Suprapubic skin (tissue), 4 donors: ENCODE measurements at places on chromosomes 3 and 15.

GRCh38 chr3:102224171-102224570, 210.6 kb upstream of the ZPLD1 start:
- DNase-seq = no peak

GRCh38 chr3:12918231-12918630, 76.9 kb upstream of the RPL32 start:
- DNase-seq = no peak

- no peak for DNase-seq
Measured at GRCh38 chr3:4824926-4825325, 154.3 kb upstream of the BHLHE40 start.

DNA sequence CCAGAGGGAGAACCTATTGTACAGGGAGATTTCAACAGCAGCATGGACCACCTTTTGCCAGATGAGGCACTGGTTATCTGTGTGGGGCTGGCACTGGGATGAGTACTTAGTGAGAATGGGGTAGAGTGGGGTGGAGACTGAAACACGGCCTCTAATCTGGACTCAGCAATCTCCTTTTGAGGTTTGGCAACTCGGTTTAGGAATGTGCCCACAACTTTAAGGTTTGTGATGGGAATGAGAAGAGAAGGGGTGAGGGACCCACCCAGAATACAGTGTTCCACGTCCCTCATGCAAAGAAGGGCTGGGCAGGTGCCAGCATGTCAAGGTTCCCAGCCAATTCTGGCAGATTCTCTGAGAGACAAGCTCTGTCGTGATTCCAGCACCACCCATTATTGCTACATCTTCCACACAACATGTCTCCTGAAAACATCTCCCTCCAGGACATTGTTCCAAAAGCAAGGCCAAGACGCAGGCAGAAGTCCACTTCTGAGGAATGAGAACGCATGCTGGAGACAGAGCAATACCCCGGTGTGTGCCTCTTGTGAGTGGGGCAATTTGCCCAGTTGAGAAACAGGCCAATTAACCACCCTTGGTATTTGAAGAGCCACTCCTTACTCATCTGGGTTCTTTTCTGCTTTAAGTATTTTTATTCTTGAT, 37.5 kb upstream of the CCR4 start:
- DNase-seq = peak; percentile 84

DNA sequence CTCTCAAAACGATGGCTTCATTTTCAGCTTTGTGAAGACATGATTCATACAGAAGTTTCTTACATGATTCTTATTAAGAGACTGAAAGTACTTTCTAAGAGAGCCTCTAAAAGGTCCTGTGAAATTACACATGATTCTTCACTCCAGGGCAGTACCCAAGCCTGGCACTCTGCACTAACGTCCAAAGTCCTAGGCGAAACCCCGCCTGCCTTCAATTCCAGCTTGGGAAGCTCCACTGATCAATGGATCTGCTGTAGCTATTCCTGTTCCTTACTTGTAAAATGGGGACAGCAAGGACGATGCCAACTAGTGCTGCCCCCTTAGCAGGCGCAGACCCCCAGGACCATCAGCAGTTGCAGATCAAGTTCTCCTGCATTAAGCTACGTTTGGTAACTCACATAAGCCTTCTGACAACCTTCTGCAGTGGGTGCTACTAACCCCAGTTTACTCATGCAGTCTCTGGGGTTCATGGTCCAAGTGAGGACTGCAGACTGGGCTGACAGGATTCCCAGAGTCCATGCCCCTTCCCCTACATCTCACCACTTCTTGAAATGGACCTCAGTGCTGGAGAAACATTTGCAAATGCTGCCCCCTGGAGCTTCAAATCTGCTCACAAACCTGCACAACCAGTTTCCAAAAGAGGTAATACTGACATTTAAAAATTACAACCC, 10.6 kb downstream of the CHCHD4 start:
- DNase-seq = no peak

DNA sequence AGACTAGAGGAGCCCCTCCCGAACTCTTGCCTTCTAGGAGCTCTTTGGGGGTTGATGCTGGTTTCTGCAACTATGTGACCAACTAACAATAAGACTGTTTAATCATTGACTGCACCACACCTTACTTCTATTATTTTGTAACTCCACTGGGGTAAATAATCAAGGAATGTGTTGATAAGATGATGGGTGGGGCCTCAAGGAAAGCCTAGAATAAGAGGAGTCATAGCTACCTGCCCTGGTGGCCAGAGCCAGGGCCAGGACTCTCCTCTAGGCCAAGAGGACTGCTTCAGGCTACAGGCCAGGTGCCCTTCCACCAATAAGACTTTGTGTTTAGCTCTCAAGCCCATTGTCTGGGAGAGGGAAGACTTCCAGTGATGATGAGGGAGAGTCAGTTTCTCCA, 41.2 kb upstream of the PIAS1 start:
- no peak for DNase-seq

GRCh38 chr15:42034628-42035434, 14.0 kb upstream of the PLA2G4E start:
- DNase-seq = peak; percentile 41

DNA sequence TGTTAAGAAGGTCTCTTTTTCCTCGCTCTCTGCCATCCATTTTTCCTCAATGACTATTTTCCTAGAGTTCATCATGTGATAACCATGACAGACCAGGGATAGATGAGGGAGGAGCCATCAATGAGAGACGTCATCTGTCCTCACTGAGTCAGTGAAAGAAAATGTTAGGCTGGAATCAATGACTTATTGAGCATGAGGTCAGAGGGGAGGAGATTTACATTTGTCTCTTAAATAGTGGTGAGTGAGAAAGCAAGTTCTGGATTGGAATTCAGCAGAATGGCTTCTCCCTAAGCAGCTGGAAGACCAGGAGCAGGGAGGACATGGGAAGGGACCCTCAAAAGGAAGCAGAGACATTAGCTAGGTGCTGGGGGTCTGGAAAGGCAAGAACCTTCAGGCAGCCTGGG, 28.2 kb upstream of the USP3 start:
- no peak for DNase-seq
